ENCODE measurements at places on chromosomes 1 and 21.

GRCh38 chr1:204405988-204406387, 5.6 kb downstream of the PPP1R15B start:
- peaks cover 5% of the 10 kb centered on the region for H3K36me3 ChIP-seq
- no peak for DNase-seq
- peaks cover 1% of the 10 kb centered on the region for H3K27me3 ChIP-seq

DNA sequence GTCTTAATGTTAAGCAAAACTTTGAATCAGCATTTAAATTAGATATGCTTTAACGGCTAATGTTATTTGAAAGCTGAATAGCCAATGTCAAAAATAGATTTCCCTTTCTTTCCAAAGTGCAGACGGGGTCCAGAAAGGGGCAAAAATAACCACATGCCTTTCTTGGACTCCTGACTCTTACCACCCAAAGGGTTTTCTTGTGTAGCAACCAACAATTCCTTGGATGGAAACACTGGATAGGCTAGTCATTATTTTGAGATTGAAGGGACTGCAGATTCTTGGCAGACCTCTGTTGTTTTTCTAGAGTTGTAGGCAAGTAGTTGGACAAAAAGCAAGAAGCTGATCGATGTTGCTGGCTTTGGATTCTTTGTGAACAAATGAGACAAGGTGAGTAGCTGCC, 107.0 kb downstream of the MRPS6 start:
- H3K27ac ChIP-seq: no peak overlapping the region
- no peaks in the 10 kb centered on the region for H3K36me3 ChIP-seq
- peaks cover 4% of the 10 kb centered on the region for H3K27me3 ChIP-seq

DNA sequence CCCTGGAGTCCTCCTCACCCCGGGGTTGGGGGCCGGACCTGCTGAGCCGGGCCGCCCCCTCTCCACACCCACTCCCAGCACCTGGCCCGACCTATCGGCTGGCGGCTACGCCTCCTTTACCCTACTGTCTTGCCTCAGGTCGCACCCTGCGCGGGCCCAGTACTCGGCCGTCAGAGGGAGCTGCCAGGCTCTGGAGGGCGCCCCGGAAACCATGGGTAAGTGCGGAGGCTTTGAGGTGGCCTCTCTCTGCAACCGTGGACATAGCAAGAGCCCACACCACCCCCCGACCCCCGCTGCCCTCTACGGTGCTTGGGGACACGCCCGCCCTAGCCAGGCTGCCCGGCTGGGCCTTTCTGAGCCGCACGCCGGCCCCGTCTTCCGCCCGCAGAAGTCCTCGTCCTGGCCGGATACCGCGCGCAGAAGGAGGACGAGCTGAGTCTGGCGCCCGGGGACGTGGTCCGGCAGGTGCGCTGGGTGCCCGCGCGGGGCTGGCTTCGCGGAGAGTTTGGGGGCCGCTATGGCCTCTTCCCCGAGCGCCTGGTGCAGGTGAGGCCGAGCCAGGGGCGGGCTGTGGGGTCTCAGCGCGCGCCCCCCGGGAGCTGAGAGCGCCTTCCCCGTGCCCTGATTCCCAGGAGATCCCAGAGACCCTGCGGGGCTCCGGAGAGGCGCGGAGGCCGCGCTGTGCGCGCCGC, at the start of gene SH3D21:
Gene SH3D21 (plus strand): TSS at position 159 of the 692 bp plus-strand sequence. CDS start 53 bp downstream, at position 212.
- H3K36me3 ChIP-seq: peaks cover 26% of the 10 kb centered on the region
- H3K4me3 ChIP-seq: peak within 1 kb of the TSS; percentile 92
- H3K27ac ChIP-seq: no peak within 1 kb of the TSS
- H3K27me3 ChIP-seq: peaks cover 8% of the 10 kb centered on the region
- peak; percentile 56 for DNase-seq

GRCh38 chr21:31397939-31398338, 53.9 kb upstream of the TIAM1 start:
- H3K27ac ChIP-seq: peak overlapping the region; percentile 93
- no peaks in the 10 kb centered on the region for H3K36me3 ChIP-seq
- DNase-seq: peak; percentile 41
- no peak overlapping the region for H3K4me3 ChIP-seq

GRCh38 chr1:114588196-114588689, 6.8 kb upstream of the BCAS2 start:
- no peaks in the 10 kb centered on the region for H3K27me3 ChIP-seq
- no peak for DNase-seq
- no peak overlapping the region for H3K4me3 ChIP-seq
- peaks cover 3% of the 10 kb centered on the region for H3K36me3 ChIP-seq
- H3K4me1 ChIP-seq: peaks cover 5% of the 10 kb centered on the region

DNA sequence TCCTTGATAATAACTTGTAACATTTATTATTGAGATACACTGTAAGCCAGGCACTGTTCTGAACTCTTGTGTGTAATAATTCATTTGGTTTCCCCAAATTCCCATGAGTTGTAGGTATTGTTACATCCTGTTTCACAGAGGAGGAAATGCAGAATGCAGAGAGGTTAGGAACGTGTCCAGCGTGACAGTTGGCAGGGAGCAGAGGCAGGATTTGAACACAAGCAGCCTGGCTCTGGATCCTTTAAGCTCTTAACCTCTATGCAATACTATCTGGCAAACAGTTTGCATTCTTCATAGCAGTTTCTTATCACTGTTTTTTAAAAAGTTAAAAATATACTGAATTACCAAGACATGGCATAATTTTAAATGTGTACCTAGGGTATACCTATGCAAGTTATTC, 30.5 kb downstream of the EEIG2 start:
- peak overlapping the region; percentile 39 for H3K27ac ChIP-seq
- peaks cover 4% of the 10 kb centered on the region for H3K36me3 ChIP-seq
- H3K4me1 ChIP-seq: peaks cover 23% of the 10 kb centered on the region
- H3K27me3 ChIP-seq: no peaks in the 10 kb centered on the region
- DNase-seq: no peak

DNA sequence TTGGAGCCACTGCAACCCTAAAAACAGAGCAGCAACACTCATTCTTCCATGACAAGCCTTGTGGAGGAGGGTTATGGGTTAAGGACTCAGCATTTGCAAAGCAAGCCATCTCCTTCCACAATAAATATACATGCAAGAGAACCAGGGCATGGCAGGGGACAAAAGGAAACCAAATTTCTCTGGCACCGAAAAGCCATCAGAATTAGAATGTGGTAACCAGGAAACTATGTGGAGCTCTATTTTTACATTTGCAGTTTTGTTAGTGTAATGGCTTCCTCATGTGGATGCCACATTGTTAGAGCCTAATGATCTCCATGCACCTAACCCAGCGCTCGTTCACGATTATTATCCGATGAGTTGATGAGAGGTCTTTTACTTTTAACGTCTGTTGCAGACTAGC, 91.7 kb downstream of the NAV1 start:
- peaks cover 7% of the 10 kb centered on the region for H3K27me3 ChIP-seq
- H3K27ac ChIP-seq: no peak overlapping the region
- H3K4me1 ChIP-seq: peaks cover 14% of the 10 kb centered on the region
- no peak for DNase-seq

GRCh38 chr1:211492511-211493132, 660 bp upstream of the RD3 start:
- DNase-seq: no peak
- H3K4me1 ChIP-seq: peaks cover 16% of the 10 kb centered on the region
- peaks cover 4% of the 10 kb centered on the region for H3K36me3 ChIP-seq
- H3K27ac ChIP-seq: no peak overlapping the region
- H3K4me3 ChIP-seq: no peak overlapping the region

DNA sequence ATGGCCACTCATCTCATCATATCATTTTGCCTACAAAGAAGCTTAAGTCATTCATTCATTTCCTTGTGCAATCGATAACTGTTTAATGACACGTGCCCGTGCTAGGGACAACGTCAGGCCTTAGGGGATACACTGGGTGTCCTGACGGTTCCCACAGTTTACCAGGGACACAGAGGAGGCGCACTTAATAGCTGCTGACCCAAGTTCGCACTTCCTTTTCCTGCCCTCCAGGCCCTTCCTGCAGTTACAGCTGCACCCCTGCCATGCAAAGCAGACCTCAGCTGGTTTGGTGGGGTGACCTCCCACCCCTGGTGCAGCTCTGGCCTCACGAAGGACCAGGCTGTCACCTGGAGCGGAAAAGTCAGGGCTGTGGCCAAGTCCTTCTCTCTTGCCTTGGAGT, 4.2 kb downstream of the SPATA21 start:
- no peak overlapping the region for H3K4me3 ChIP-seq
- peaks cover 4% of the 10 kb centered on the region for H3K27me3 ChIP-seq
- no peaks in the 10 kb centered on the region for H3K36me3 ChIP-seq
- no peak overlapping the region for H3K27ac ChIP-seq

DNA sequence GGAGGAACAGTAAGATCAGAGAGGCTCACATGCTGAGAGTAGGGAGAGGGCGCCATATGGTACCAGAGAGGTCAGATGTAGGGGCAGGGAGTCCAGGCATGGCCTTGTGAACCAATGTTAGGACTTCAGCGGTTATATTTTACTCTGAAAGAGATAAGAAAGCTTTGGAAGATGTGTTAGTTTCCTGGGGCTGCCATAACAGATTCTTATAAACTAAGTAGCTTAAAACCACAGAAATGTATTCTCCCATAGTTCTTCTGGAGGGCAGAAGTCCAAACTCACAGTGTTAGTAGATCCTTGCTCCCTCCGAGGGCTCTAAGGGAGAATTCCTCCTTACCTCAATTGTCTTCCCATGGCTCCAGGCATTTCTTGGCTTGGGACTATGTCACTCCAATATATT, 502.5 kb upstream of the ADGRL2 start:
- no peaks in the 10 kb centered on the region for H3K4me1 ChIP-seq
- no peak overlapping the region for H3K4me3 ChIP-seq
- DNase-seq: no peak

DNA sequence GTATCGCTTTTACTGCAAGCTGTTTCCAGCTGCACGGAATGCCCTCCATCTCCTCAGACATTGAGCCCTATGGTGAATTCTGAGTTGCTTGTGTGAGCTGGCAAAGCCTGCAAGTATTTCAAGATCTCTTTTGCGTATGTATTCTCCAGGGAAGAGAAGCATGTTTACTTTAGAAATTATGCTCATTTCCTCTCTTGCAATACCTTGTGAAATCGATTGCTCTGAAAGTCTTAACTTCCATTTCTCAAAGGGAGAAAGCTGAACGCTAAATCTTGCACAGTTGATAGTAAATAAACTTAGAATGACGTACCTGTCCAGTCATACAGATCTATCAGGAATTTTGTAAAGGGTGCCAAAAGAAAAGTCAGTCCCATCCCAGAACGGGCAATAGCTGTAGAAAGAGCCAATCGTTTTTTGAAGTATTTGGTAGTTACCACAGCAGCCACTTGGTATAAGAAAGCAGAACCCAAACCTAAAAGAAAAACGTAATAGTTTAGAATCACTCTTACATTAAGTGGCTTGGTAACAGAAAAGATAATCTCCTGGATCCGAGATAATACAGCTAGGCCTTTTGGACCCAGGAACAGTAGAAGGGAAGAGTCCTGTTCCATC, 10.0 kb downstream of the SLC16A4 start:
- no peak overlapping the region for H3K27ac ChIP-seq
- no peak for DNase-seq
- H3K4me1 ChIP-seq: peaks cover 15% of the 10 kb centered on the region
- H3K4me3 ChIP-seq: no peak overlapping the region
- peaks cover 7% of the 10 kb centered on the region for H3K36me3 ChIP-seq

DNA sequence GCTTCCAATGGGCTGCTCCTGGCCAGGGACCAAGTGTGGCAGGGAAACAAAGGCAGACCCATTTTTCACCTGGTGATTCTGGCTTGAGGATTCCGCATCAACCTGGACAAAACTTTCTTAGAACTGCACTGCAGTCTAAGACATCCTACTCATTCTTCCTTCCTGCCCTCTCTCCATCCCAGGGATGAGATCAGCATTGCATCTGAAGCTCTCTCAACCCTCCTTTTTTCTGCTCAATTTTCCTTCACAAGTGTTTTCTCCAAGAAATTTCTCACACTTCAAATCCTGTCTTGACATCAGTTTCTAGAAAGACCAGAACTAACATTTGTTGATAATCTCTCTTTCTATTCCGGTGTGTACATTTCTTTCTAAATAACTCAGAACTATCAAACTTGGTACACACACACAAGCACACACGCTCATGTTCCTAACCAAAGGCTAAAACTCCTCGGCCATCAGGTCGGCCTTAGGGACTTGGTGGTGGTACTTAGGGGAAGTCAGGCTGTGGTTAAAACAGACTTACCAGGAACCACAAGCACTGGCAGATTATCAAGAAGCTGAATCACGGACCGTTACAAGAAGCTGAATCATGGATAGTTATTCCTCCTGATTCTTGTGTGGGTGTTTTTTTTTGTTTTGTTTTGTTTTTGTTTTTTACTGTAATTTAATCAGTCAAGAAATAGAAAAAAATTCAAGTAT, 21.0 kb upstream of the CXADR start:
- H3K27ac ChIP-seq: no peak overlapping the region
- no peaks in the 10 kb centered on the region for H3K4me1 ChIP-seq
- H3K36me3 ChIP-seq: no peaks in the 10 kb centered on the region
- no peak overlapping the region for H3K4me3 ChIP-seq
- H3K27me3 ChIP-seq: no peaks in the 10 kb centered on the region

DNA sequence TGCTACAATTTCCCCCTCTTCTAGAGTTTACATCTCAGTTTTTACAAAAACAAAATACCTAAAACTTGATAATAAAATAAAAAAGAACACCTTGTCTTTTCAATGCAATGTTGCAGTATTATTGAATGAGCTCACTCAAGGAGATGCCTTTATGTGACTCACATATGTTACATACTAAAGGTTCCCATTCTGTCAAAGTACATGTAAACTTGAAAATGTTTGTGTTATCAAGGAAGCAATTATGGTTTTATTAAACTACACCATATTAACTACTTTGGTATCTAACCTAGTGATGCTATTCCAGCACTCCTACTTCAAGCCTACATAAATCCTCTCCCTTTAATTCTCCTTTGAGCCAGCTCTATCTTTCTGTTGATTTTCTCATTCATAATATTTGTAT, 658.3 kb downstream of the PTPRC start:
- H3K36me3 ChIP-seq: no peaks in the 10 kb centered on the region
- H3K4me1 ChIP-seq: peaks cover 4% of the 10 kb centered on the region
- no peak overlapping the region for H3K27ac ChIP-seq
- DNase-seq: no peak
- no peaks in the 10 kb centered on the region for H3K27me3 ChIP-seq

DNA sequence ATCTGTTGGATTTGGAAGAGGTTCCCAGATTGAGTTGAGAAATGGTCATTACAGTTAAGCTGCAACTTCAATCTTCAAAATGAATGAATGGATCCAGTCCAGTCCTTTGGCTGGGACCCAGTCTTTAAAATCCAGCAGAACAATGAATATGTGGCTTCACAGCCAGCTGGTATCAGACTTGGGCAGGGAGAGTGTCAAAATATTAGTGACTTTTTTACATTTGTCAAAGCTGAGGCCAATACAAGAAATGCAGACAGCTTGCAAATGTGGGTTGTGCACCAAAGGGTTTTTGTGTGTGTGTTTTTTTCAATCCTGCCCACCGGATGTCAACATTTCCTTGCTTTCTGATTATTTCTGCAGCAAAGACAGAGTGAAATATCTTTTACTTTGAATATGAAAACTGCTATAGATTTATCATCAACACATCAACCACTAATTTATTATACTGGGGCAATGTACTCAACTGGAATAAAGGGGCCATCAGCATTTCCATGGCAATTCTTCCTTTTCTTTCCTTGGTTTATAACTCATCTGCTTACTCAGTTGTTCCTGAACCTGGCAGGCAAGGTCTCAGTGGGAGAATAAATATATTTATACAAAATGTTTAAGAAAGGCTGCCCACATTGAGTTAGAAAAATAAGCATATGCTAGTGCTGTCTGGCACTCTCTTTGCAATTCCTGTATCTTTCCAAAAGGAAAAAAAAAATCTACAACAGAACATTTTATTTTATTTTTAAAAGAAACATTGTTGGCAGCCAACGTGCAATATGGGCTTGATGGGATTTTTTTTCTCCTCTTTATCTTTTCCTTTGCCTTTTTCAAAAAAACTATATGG, 491.6 kb upstream of the C1orf87 start:
- no peaks in the 10 kb centered on the region for H3K36me3 ChIP-seq
- no peaks in the 10 kb centered on the region for H3K4me1 ChIP-seq
- DNase-seq: no peak
- H3K27me3 ChIP-seq: peaks cover 3% of the 10 kb centered on the region

Data from endothelial cell (in vitro differentiated cells).